ENCODE measurements at places on chromosomes 2 and 18.
A peak's percentile ranks its signal among the peaks of the same experiment; 100 is the strongest.

DNA sequence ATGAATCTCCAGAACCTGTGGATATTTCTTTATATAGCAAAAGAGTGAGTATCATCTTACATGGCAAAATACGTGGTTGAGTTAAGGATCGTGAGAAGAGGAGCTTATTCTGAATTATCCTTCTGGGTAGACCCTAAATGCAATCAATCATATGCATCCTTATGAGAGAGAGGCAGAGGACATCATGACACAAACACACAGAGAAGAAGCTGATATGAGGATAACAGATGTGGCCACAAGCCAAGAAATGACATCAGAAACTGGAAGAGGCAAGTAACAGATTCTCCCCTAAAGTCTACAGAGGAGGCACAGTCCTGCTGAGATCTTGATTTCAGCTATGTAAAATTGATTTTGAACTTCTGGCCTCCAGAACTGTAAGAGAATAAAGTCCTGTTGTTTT is 730.2 kb upstream of the ZNF804A start:
- DNase-seq: peak; percentile 18

DNA sequence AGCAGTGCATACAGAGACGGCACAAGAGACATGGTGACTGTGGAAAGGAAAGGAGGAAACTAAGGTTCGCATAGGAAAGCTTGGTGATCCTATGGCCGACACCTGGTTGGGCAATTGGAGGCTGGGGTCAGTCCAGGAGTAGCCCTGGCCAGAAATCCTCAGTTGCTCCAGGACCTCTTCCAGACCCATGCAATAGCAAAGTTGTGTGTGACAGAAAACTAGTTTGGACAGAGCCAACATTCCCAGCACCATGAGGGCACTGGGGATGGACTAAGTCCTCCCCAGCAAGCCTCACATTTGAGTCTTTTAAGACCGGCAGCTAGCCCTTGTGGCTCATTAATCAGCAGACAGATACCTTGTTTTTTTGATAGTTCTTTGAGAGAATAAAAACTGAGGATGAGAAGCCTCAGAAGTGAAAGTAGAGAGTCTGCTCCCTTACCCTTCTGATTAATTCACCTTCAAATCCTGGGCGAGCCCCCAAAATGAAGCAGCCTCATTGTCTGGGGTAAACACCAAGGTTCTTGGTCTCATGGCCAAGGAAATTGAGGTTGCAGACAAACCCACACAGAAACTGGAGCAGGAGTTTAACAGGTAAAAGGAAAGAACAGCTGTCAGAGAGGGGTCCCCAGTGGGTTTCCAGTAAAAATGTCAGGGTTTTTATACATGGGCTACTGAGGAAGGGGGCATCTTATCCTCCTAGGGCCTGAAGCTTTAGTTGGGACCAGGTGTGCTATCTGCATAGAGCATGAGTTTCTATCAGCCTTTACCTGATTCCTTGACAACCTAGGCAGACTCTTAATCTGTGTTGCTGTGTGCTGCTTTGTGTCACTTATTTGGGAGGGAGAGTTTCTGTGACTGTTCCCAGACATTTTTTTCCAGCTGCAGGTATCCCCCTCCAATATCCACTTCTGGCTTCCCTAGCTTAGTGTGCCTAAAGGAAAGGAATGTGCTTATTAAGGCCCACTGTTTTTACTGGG is 39.1 kb downstream of the STK17B start:
- peak; percentile 41 for DNase-seq

- DNase-seq: no peak
Observed at GRCh38 chr2:162006337-162006736, 67.7 kb downstream of the DPP4 start.

DNA sequence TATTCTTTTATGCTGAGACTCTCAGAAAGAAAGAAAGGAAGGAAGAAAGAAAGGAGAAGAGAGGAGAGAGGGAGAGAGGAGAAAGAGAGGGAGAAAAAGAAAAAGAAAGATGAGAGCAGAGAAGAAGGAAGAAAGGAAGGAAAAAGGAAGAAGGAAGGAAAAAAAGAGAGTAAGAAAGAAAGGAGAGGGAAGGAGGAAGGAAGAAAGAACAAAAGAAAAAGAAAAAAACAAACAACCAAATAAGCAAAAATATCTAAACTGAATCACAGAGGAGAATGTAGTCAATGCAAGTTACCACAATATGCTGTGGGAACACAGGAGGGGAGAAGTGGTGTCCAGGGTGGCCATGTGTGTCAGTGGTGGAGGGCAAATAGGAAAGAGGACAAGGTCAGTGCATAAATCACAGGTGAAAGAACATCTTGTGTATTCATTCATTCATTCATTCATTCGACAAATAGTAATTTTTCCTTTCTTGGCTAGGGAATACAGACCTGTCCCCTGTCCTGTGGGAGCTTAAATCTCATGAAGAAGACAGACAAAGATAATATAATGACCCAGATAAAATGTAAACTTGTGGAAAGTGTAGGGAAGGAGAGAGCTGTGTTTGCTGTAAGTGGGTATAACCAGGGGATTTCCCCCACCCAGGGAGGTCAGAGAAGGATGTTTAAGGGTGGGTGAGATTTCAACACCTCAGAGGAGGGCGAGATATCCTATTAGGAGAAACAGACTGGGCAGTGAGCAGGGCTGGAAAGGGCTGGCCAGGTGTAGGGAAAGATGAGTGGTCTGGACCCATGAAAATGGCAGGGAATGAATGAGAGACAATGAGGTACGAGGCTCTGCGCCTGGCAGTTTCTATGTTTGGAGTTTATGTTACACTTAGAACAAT is 50.7 kb downstream of the IL1R2 start:
- DNase-seq: no peak

- DNase-seq: peak; percentile 100
Observed at GRCh38 chr2:19649785-19650380, 251.9 kb downstream of the TTC32 start.

- peak; percentile 82 for DNase-seq
Observed at GRCh38 chr2:233486778-233487552, 79.6 kb downstream of the USP40 start.

GRCh38 chr2:39919511-39920306 is 140.7 kb upstream of the THUMPD2 start:
- no peak for DNase-seq

DNA sequence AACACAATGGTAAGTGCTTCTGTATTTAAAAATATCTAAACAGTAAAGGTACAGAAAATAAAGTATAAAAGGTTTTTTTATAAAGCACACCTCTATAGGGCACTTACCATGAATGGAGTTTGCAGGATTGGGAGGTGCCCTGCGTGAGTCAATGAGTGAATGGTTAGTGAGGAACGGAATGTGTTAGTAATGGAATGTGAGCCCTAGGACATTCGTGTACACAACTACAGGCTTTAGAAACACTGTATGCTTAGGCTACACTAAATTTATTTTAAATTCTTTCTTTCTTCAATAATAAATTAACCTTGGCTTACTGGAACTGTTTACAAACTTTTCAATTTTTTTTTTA is 337.9 kb upstream of the SLC39A10 start:
- DNase-seq: peak; percentile 94

GRCh38 chr18:61085036-61085435 is 248.2 kb upstream of the CDH20 start:
- DNase-seq: peak; percentile 61

DNA sequence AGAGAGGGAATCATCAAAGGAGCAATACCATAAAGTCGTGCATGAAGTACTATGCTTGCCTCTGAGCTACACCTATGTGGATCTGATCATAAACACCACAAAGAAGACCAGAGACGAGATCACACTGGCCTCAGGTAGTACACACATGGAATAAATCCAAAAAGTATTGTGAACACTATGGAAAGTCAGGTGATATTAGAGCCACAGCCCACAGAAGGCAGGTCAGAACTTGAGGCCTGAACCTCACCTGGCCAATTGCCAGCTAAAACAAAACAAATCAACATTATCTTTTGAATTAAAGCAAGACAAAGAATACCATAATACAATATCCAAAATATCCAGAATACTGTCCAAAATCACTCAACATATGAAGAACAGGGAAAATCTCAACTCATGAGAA is 371.1 kb downstream of the NCKAP5 start:
- peak; percentile 62 for DNase-seq

DNA sequence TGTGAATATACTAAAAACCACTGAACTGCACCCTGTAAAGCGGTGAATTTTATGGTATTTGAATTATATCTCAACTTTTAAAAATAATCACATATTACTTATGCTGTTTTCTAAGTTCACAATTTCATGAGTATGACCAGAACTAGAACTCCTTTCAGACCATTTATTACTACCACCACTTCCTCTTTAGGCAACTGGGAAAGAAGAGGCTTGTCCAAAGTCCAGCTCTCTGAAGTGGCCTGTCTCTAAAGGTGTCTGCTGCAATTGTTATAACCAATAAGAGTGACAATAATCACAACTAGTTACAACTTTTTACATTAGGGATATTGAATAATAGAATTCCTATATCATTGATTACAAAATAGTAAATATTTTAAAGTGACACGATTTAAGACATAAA is 267.9 kb upstream of the PIK3C3 start:
- no peak for DNase-seq

DNA sequence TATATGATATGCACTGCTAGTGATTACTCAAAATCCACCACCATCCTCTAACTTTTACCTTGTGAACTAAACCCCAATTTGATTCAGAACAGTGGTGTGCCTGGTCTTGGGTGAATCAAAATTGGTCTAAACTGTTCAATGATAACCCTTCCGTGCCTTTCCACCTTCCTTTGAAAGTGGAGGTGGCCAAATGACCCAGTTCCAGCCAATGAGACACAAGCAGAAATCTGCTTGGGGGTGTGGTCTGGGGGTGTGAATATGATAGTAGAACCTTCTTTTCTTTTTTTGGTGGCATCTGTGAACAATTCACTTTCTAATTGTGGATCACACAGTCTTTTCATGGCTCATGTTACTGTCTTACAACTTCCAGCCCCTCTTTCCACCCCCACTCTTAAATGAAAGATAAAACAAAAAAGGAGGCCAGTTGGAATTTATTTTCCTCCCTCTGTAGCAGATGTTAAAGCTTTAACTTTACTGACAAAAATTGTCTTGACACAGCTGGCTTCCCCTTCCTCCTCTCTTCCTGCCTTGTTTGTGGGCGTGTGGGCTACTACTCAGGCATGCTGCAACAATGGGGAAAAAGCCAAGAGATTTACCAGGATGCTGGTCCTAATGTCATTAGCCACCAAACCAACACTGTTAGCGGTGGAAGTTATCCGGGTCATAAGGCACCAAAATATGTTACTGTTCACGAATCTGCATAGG is 58.8 kb upstream of the ANKRD44 start:
- no peak for DNase-seq

GRCh38 chr2:164495491-164496223 is 125.6 kb downstream of the GRB14 start:
- peak; percentile 66 for DNase-seq

DNA sequence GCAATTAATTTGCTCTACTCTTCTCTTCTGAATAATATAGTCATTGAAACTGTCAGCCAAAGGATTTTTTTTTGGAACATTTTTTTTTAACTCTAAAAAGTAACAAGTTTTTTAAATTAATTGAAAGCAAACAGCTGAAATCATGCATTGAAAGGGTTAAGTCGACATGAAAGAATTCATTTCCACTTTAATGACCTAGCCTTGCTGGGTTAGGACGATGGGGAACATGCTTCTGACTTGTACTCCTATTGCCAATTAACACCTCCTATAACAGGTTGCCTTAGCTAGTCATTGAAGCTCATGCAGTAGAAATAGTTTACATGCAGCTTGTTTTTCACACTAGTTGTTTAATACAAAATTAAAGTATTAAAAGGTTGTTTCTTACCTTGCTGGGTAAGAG is 47.8 kb downstream of the PSMD14 start:
- no peak for DNase-seq

GRCh38 chr2:172442072-172442895 is 14.9 kb downstream of the ITGA6 start:
- DNase-seq: peak; percentile 100

- no peak for DNase-seq
Observed at GRCh38 chr2:65331336-65332025, 100.9 kb downstream of the SPRED2 start.

DNA sequence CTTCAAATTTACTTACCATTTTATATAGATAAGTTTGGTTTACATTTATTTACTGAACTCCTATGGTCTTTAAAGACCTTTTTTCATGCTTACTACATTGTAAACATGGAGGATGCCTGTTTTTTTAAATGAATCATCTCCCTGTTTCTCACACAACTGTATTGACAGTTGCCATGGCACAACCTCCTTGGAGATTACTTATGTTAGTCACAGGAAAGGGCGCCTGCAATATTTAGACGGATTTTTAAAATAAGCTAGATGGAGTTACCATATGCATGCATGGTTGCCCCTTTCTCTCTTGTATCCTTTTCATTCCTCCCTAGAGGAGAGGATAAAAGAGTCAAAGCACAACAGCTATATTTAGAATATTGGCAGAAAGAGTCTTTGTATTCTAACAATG is 34.8 kb upstream of the CCDC102B start:
- DNase-seq: peak; percentile 54

DNA sequence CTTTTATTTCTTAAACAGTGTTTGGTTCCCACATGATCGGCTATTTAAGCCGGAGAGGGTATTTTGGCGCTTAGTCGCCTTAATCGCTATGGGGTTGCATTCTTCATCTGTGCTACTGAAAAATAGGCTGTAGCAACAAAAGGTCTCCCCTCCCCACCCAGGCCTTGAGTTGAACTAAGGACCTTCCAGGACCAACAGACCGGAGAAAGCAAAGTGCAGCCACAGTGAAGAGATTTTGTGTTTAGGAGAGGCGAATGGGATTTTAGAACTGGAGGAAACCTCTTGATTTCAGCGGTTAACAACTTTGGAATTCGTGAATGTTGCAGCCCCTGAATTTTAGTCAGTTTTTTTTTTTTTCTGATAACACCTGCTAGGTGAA is 1.4 kb downstream of the ITGA6 start:
- DNase-seq: no peak

GRCh38 chr2:44825702-44826101 is 115.8 kb upstream of the SIX3 start:
- DNase-seq: no peak

DNA sequence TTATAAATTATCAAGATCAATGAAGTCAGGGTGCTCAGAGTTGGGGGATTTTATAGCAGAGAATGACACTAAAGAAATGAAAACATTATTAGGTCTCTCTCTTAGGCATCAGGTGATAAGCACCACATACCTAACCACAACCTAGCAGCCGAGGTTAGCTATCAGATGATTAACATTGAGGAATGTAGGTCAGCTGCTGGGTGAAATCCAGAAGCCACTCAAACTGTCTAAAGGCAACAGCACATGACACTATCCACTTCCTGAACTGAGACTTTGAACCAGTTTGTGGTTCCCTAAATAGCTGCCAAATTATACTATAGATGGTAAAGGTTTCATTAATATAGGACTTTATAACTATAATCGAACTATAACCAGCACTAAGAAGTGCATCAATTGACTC is 4.7 kb downstream of the EPG5 start:
- peak; percentile 56 for DNase-seq

DNA sequence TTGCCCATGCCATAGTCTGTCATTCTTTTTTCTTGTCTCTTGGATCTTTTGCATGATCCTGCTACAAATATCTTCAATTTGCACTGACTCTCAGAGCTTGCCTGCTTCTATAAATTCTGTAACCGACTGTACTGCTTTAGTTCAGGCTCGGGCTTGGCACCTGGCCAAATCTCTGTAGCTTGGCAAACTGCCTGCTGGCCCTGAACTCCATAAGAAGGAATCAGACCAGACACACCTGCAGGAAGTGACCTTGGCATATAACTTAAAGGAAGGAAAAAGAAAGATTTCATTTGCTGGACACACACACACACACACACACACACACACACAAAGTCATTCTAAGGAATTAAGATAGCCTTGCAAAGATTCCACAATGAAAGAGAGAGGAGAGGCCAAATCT is 291.2 kb upstream of the DDX18 start:
- DNase-seq: peak; percentile 52

- no peak for DNase-seq
Observed at GRCh38 chr18:31371989-31372388, 4.6 kb upstream of the DSG4 start.

All from epithelial cell of esophagus (primary cell).